Stimulated activated CD8-positive, alpha-beta memory T cell treated with anti-CD3 and anti-CD28 coated beads, Interleukin-7, amount 100 ng/mL, for 48 hours (primary cell): ENCODE measurements at places on chromosomes 7 and 10.

DNA sequence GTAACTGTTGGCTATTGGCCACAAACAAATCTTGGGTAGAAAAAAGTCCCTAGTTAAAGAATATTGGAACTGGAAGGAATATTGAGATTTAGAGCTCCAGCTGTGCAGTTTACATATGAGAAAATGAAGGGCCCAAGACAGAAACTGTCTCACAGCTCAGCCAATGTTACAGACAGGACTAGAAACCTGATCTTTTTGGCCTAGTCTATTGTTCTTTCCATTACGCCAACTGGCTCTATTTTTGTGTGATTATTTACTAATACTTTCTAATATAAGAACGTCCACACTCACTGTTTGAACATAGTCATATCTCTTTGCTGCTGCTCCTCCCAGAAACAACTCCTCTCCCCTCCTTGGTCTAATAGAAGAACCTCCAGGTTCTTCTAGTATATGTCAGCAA, 1.2 kb downstream of the WEE2 start:
- DNase-seq, result no peak

GRCh38 chr10:101438881-101439391, 85.0 kb downstream of the BTRC start:
- no peak for DNase-seq

DNA sequence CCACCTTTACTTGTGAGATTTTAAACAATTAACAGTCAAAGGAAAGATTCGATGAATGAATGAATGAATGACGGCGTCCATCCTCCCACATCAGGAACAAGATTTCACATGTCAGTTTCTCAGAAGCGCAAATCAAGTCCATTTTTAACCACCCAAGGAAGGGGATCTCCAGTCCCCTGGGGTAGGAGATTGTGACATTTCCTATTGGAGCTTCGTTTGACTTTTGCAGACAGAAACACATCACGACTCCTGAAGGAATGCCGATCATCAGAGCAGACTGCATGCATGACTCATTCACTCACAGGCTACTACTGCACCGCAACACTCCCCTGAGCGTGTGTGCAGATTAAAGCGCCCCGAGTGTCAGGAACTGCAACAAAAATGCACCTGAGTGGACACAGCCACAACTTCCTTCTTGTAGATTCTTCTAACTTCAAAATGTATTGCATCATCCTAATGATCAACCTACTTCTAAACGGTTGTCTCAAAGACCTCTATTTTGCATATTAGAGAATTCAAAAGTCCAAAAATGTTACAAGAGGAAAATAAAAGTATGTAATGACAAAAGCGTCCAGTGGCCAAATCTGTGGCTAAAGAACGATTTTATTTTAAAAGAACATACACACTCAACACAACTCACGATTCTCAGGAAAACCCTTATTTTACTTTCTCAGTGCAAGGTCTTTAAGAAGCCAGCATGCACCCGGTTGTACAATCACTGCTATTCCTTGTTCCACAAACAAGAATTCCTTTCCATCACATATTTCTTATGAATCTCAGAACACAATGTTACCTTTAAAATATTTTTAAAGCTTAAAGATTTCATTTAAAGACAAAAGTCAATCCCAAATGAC, 172.6 kb downstream of the FAM107B start:
- peak; percentile 59 for DNase-seq

GRCh38 chr10:71804077-71804476, 30.8 kb upstream of the VSIR start:
- DNase-seq, result no peak

DNA sequence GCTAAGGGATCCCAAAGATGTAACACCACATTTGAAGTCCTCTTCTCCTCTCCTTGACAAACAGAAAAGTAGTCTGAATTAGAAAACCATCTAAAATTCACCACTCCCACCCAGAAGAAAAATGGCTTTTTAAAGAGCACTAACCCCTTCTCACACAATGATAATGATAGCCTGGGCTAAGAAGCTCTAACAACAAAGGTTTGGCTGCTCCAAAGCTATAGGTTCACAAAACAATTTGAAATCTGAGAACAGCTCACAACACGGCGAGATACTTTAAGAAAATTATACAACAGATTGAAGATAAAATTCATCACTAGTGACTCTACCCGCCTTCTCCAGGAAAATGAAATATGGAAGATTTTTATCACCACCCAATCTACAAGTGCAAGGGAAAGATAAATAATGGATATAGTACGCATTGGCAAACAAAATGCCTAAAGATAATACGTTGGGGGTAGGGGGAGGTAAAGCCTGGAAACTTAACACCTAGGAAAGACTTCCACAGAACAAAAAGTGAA, 7.4 kb downstream of the ITGB1 start:
- no peak for DNase-seq

DNA sequence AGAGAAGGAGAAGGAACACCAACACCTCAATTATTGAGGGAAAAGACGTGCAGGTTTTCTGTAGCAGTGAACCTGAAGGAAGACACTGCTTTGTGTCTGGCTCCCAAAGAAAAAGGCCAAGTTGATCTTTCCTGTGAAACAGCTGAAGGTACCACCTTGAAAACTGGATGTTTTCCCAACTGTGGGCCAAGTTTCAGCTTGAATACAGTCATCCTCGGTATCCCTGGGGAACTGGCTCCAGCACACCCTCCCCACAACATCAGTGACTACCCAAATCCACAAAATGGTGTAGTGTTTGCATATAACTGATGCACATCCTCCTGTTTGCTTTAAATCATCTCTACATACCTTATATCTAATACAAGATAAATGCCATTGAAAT, 297.0 kb upstream of the PITRM1 start:
- no peak for DNase-seq

DNA sequence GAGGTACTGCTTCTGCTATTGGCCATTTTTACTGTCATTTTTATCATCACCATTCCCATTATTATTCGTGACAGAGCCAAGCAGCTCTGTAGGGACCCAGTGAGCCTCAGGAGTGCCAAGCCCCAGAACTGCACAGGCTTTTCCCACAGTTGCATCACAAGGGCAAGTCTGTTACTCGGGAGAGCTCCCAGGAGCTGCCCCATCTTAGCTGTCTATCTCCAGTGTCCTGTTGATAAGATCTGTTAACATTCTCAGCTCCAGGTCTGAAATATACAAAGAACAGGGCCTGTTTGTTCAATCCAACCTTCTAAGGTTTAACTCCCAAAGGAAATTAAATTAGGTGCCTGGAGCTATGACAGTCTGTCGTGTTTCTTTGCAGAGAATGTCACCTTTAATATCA, 20.2 kb upstream of the TRIM8 start:
- DNase-seq, result no peak

DNA sequence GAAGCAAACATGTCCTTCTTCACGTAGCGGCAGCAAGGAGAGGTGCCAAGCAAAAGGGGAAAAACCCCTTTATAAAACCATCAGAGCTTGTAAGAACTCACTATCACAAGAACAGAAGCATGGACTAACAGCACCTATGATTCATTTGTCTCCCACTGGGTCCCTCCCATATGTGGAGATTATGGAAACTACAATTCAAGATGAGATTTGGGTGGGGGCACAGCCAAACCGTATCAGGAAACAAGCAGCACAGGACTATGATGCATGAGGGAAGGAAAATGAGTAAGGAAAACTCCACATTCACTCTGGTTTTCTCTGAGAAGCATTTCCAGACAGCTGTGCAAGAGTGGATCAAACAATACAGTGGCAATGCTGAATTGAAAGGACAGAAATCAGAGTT, 81.6 kb downstream of the RSU1 start:
- no peak for DNase-seq

- peak; percentile 48 for DNase-seq
Observed at GRCh38 chr7:106345421-106346166, 60.8 kb upstream of the NAMPT start.

GRCh38 chr7:14691034-14691433, 211.5 kb downstream of the DGKB start:
- DNase-seq, result no peak
